Right ventricle myocardium superior (tissue), 1 donor: ENCODE measurements at places on chromosomes 4 and X. TPM values are rescaled to one million over a fixed set of nuclear protein-coding genes. Genes with fewer than 3 reads are reported as not detected.

DNA sequence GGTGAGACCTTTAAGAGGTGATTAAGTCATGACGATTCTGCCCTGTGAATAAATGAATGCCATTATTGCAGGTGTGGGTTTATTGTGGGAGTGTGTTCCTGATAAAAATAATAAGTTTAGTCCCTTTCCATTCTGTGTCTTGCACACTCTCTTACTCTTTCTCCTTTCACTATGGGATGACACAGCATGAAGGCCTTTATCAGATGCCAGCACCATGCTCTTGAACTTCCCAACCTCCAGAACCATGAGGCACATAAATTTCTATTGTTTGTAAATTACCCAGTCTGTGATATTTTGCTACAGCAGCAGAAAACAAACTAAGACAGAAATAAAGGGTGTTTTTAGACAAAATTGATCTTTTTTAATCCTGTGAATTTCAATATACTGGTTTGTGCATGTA, 10.5 kb downstream of the SFRP2 start:
- DNase-seq = no peak

- DNase-seq = no peak
Measured at GRCh38 chr4:53579826-53580225, 11.5 kb downstream of the LNX1 start.

DNA sequence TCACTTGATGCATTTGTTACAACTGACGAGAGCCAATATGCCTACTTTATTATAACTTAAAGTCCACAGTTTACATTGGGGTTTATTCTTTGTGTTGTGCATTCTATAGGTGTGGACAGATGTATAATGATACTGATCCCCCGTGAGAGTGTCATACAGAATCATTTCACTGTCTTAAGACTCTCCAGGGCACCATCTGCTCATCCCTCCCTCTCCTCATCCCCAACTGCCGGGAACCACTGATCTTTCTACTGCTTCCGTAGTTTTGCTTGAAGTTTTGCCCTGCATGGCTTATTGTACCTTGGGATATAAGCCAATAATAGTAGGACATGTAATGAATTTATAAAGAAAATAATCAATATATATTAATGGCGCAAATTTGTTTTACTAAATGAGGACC, 137.8 kb upstream of the MSX1 start:
- no peak for DNase-seq

DNA sequence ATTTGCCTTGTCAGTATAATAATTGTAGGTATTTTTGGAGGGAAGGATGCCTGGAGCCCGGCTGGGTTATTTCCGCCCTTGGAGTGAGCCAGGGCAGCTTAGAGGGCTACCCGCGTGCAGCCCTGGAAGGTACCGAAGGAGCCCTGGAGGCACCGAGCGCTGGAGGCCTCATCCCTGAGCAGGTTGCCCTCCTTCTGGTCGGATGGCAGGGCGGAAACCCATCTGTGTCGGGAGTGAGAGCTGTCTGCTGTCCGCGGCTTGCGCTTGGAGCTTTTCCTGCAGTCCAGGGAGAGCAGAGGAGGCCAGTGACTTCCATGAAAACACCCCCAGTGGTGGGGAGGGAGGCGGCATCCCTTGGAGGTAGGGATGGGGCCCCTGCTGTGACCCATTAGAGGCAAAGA, 122.1 kb downstream of the TBL1X start:
- no peak for DNase-seq

DNA sequence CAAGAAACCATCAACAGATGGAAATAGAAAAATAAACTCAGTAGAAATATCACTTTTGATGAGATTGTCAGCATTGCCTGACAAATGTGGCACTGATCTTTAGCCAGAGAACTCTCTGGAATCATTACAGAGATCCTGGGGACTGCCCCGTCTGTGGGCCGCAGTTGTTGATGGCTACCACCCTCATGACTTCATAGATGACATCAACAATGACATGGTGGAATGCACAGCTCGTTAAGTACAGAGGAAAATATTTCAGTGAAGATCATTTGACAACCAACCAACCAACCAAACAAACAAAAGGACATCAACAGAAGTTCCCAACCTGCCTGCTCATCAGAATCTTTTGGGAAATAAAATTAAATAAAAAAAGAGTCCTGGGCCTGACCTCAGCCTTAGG, 132.6 kb downstream of the UCHL1 start:
- DNase-seq = no peak

DNA sequence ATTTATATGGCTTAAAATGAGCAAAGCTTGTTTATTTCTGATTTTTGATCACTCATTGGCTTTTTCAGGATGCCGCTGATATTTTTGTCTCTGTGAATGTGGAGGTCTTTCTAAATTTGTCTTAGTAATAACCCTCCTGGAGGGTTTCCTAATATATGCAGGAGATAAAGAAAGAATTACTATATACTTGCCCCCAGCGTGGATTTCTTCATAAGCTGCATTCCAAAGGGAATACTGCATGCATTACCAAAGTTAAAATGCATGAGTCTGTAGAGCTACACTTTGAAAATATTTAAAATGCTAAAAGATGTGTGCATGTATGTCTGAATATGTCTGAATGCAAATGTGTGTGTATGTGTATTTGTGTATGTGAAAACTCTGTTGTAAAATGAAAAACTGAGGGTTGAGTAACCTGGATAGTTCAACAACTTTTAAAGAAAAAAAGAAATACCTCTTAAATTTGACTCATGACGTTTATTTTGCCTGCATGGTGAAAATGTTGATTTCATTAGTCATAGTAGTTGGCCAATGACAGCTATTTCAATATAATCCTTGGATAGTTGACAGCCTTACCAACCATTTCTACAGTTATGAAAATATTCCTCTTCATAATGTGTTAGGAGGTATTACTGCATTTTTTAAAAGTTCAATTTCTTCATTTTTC, 113.2 kb upstream of the ZNF827 start:
- DNase-seq = no peak

POU3F4 gene
- total RNA-seq = not detected

ACE2 gene
- 13.3 TPM for total RNA-seq

NPY1R gene
- total RNA-seq = 0.62 TPM

CCSER1 gene
- total RNA-seq = 13.8 TPM

ADH1B gene
- total RNA-seq = 157 TPM

TSPAN6 gene
- total RNA-seq = 4.2 TPM

GYPB gene
- total RNA-seq = not detected
